Foreskin keratinocyte (primary cell): ENCODE measurements at places on chromosomes 11 and 22. TPM values are rescaled to one million over a fixed set of nuclear protein-coding genes. Genes with fewer than 3 reads are reported as not detected.

DNA sequence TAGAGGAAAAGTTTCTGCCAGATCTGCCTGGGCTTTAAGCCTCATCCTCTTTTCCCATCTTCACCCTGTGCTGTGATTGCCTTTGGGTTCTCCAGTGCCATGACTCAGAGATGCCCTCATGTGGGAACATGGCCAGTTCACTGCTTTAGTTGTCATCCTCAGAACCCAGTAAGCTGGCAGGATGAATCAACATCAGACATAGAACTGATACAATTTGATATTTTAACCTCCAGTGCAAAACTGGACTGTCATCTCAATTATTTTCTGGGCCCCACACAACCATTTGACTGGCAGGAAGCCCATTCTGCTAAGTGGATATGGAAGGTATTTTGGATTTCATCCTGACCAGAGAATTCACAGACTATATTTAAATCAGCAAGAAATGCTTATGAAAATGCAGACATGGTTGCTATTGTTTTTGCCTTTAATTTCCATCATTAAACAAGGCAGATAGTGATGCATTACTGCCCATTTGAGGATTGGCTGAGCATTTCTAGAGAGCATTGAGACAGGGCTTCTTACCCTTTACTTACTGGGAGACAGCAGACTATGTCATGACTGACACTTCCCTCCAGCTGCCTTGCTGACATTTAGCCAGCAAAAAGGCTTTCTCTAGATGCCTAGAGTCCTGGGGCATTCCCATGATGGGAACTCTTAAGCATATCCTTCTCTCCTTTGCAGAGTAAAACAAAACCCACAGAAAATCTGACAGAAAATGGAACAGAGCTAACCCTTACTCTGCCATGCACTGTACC is 327.1 kb upstream of the MTNR1B start:
- no peak for DNase-seq

GRCh38 chr11:118921929-118922744 is 3.6 kb downstream of the BCL9L start:
- no peak for DNase-seq

DKK3 gene
- total RNA-seq: 271 and 323 TPM in 2 replicates

C11orf86 gene
- not detected in 2 replicates for total RNA-seq

DNA sequence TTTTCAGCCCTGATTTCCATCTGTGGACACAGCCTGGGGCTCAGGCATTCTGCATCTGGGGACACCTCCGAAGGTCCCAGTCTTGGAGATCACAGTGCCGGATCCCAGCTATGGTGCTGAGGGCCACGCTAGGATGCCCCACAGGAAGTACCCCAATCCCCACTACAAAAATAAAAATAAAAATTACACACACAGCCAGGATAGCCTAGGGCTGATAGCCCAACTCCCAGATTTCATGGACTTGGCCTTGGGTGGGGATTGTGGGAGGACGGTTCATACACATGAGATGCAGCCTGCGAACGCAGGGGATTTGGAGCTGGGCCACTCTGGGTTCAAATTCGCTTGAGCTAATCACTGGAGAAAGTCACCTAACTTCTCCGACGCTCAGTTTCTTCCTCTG is 237.7 kb downstream of the BUD13 start:
- no peak for DNase-seq

GRCh38 chr11:61778357-61778886 is 14.0 kb downstream of the TMEM258 start:
- no peak for DNase-seq

GRCh38 chr11:35138606-35138942 is 397 bp upstream of the CD44 start:
- no peak for DNase-seq

SORL1 gene
- total RNA-seq: 67.1 and 71.9 TPM in 2 replicates

DNA sequence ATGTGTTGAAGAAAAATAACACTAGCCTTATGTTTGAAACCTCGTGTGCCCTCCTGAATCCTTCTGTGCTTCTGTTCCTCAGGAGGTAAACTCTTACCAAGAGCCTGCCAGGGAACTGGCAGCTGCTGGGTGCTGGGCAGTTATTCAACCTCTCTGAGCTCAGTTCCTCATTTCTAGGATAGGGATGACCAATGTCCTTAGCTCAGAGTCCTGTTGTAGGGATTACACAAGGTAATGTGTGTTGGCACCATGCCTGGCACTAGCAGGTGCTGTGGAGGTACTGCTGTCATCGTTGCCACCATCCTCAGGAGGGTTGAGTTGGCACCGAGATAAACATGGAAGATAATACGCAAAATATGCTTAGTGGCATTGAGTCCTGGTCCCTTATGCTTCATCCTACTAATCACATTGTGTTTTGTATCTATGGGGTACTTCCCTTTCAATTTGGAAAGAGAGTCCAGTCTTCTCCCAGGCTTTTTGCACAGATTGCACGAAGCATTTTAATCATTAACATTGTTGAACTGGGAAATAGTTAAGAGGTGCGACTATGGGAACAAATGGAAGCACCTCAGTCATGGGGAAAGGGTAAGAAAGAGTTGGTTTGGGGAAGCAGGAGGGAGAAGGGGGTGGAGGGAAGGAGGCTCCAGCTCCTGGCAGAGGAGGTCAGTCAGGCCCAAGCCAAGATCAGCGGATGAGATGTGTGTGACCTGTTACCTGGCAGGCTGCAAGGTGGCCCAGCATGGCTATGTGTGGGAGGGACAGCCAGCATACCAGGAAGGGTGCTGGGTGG is 56.7 kb downstream of the CABIN1 start:
- DNase-seq: no peak

GRCh38 chr11:19419021-19419750 is 178.4 kb upstream of the E2F8 start:
- no peak for DNase-seq

- no peak for DNase-seq
Observed at GRCh38 chr22:49704345-49705215, 123.1 kb downstream of the BRD1 start.

- peak; percentile 89 for DNase-seq
Observed at GRCh38 chr22:42990131-42990838, 24.7 kb downstream of the PACSIN2 start.

DNA sequence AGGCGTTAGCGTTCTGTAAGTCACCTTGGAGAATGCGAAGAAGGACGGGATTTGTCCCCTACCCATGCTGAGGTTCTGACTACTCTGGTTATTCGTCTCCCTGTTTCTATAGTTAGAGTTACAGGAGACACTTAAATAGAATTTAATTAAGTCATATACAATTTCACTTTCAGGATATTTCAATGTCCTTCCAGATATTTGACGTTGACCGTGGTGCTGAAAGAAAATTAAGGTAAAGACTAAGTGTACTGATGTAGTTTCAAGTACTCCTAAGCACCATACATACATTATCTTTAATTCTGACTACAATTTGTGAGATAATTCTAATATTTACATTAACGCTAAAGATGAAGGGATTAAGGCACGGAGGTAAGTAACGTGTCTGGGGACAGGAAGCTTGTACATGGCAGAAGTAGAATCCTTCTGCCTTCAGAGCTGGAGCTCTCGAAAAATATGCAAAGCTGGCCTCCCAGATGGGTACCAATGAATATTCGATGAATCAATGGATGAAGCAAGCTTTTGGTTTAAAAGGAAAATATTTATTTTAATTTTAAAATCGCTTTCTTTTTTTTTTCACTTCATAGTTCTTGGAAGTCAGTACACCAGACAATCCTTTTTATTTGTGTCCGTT is 539 bp upstream of the SLC36A4 start:
- peak; percentile 12 for DNase-seq

GRCh38 chr11:86914865-86915519 is 40.2 kb downstream of the FZD4 start:
- DNase-seq: no peak

MOGAT2 gene
- total RNA-seq: not detected in 2 replicates

- DNase-seq: no peak
Observed at GRCh38 chr11:2213384-2213842, 41.8 kb upstream of the TH start.

- no peak for DNase-seq
Observed at GRCh38 chr11:106061249-106061784, 15.8 kb downstream of the KBTBD3 start.

DNA sequence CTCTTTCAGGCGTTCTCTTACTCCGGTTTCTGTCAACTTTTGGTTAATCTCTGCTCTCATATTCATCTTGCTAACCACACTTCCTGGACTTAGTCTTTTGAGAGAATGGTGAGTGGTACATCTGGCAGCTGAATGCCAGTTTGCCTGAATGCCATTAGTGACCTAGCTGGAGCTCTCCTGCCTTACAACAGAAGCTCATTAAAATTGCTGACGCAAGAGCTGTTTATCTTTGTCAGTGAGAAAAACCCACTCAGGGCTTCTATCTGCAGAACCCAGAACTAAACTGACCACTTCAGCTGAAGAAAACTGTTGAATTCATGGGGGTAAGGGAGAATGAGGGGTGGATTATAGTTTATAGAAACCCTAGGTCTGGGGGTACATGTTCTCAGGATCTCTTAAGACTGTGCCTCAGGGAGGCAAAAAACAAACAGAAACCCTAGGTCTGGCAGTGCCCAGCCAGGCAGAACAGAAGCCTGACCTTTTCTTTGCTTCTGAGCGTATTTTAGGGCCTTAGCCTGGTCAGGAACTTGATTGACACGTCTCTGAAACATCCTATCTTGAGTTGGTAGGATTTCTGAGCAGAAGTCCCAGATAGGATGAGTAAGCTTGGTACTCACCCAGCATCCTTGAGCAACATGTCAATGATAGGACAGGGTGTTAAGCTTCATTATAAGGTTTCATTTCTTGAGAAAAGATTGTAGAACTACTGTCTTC is 52.8 kb upstream of the YWHAH start:
- DNase-seq: no peak

GRCh38 chr11:57349491-57350274 is 11.5 kb downstream of the P2RX3 start:
- no peak for DNase-seq

RTN4RL2 gene
- 0.10 and 0.11 TPM in 2 replicates for total RNA-seq

WNT11 gene
- total RNA-seq: 0.07 TPM in 2 replicates

CWC15 gene
- total RNA-seq: 52.9 and 53.0 TPM in 2 replicates

DNA sequence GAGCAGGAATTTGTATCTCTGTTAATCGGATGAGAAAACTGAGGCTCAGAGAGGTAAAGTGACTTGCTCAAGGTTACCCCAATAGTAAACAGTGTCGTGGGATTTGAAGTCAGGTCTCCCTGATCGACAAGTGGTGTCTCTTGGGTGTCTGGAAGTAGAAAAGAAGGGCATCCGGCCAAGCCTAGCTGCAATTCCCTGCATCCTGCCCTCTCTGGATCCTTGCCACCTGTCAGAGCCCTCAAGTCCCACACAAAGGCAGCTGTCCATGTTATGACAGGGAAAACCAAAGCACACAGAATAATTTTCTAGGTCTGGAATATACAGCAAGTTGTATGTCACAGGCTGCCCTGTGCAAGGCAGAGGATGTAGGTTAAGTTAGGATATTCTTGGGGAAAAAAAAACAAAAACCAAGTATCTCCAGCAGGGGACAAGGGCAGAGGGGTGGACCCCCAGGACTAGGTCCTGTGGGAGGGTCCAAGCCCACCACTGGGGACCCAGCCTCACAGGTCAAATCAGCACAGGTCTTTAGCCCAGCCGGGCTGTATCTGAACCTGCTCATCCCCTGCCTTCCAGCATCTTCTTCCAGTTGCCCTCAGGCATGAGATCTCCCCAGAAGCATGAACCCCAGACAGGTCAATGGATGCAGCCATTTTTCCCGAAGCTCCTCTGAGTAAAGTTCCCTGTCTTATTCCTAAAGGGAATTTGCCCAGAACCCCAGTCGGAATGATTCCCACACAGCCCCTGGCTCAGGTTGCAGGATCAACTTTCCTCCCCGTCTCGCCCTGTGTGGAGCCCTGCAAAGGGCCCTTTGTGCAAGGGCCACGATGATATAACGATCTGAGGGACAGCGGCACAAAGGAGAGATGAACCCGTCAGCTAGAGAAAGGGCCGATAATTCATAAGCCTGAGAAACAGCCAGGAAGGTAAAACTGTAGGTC is 15.0 kb downstream of the USH1C start:
- no peak for DNase-seq

CNTN5 gene
- total RNA-seq: not detected in 2 replicates

DNA sequence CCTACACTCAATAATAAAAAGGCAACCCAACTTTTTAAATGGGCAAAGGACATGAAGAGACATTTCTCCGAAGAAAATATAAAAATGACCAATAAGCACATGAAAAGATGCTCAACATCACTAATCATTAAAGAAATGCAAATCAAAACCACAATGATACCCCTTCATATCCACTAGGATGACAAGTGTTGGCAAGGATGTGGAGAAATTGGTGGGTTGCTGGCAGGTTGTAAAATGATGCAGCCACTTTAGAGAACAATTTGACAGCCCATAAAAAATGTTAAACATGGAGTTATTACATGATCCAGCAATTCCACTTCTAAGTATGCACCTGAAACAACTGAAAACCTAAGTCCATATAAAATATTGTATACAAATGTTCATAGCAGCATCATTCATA is 73.2 kb upstream of the LMO2 start:
- DNase-seq: no peak
